ENCODE measurements at places on chromosomes 12 and 14. TPM values are rescaled to one million over a fixed set of nuclear protein-coding genes. Genes with fewer than 3 reads are reported as not detected.

FAIM2 gene
- total RNA-seq = 0.37 TPM

USP44 gene
- 0.78 TPM for total RNA-seq

MOK gene
- 15.1 TPM for total RNA-seq

OVCH1 gene
- 0.98 TPM for total RNA-seq

ZBTB25 gene
- 7.2 TPM for total RNA-seq

KNTC1 gene
- 59.6 TPM for total RNA-seq

RITA1 gene
- 18.0 TPM for total RNA-seq

RIMBP2 gene
- not detected for total RNA-seq

MRPL42 gene
- 32.6 TPM for total RNA-seq

OR4K13 gene
- not detected for total RNA-seq

ENDOU gene
- total RNA-seq = 0.37 TPM

CDK4 gene
- total RNA-seq = 247 TPM

NTF3 gene
- not detected for total RNA-seq

TTC6 gene
- not detected for total RNA-seq

Measured in subcutaneous preadipocyte (primary cell).